Kidney glomerular epithelial cell (primary cell): ENCODE measurements at places on chromosomes 6 and 20.

DNA sequence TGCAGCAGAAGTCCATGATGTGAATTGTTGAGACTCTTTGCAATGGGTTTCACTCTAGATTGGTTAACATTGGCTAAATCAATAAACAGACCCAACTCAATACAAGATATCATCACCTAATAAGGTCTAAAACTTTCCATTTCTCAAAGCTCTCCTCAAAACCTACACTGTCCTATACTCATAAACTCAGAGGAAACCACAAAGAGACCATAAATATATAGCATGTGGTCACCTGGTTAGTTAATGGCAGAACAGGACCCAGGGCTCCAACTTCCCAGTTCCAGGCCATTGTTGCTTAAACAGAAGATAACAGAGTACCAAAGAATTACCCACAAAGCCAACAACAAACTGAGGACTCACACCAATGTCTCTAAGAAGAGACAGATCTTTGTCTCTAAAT is 12.0 kb downstream of the RTN4IP1 start:
- no peak for DNase-seq

DNA sequence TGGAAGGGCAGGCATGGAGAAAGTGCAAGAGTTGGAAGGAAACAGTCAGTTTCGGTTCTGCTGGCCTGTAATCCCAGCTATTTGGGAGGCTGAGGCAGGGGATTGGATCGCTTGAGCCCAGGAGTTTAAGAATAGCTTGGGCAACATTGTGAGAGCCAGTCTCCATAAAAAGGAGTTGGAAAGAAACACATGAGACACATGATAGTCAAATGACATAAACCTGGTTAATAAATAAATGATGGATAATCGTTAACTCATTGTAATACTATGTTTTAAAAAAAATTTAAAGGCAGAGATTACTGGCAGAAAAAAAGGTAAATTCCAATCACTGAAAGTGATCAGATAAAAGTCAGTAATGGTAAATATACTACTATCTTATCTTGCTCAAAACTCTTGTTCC is 37.2 kb upstream of the PHACTR1 start:
- DNase-seq: no peak

- peak; percentile 12 for DNase-seq
Measured at GRCh38 chr6:6942831-6943230, 164.9 kb upstream of the RREB1 start.

DNA sequence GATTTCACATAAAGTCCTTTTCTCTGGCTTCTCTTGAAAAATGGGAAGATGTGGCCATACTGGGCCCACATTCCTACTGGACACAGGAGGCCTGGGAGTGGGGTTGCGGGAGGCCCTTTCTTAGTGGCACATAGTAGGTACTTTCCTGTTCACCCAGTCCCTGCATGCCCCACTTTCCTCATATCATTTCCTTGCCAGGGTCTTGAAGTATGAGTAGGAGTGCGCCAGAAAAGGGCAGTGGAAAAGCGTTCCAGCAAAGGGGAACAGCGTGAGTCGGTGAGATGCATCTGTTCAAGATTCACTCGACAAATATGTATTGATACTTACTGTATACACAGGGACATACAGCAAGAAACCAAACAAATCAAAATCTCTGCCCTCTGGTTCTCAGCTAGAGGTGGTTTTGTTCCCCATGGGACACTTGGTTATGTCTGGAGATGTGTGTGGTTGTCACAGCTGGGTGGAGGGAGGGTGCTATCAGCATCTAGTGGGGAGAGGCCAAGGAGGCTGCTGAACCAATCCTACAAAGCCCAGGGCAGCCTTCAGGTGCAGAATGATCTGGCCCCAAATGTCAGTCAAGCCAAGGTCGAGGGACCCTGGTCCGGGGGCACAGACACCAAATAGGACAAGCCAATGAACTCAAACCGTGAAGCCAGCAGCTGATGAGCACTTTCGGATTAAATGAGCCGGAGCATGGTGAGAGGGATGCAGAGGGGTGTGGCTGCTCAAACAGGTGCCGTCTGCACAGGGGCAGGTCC is 151.4 kb downstream of the CEBPB start:
- DNase-seq: no peak

DNA sequence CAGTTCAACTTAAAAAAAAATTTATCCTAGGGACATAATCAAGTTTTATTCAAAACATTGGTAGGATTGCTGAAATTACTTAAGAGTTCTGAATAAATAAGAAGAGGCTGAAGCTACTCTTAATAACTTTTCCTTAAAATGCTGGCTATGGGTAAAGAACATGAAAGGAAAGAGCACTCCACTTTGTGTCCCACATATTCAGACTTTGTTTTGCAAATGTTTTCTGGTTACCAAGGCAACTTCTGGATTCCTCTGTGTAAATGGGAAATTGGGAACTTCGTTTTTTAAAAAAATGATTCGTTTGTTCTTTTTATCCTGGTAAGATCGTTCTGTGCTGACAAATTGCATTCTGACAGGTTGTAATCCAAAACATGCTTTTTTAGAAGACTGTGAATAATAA is 115.0 kb downstream of the KIF6 start:
- DNase-seq: no peak

DNA sequence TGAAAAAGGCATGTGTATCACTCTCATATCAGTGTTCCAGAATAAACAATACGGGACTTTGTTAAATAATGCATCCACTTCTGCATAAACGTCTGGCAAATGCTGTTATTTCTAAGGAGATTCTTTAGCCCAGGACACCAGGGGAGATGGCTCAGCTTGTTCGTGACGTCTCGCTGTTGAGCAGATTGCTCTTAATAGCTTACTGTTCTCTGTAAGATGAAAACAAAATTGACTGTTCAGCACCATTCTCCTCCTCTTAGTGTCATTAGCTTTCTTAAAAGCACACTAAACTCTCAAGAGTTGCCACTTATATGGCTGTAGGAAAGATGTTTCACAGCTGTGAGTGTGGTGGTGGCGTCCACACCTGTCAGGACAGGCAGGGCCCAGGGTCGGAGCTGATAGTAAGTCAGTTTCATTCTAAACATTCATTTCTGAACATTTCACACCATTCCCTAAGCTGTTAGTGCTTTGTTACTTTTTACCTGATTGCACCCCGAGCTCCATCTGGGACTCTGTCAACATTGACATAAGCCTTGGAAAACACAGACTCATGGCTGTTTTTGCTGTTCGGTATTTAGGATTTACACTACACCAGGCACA is 132.1 kb downstream of the ZDHHC14 start:
- no peak for DNase-seq

DNA sequence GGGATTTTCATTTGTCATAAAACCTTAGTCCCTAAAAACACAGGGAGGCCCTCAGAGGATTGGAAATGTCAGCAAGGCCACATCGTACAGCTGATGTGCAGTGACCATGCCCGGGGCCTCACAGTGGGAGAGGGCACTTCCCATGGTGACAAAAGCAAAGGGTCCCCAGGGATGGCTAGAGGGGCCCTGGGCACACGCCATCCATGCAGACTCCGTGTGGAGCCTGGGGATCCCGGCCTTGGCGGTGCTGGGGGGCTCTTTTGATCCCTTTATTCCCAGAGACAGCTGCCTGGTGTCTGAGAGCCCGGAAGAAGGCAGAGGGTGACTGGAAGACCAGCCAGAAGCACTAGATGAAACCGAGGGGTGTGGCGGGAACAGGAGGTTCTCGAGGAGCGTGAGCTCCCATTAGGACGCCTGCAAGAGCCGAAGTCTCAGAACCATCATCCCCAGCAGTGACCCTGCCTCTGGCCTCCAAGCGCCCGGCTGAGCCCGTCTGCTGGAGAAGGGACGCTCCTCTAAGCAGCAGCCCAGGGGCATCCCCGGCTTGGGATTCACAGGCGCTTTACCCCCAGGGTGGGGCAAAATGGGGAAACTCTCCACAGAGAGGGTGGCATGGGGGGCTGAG is 49.1 kb upstream of the FRMD1 start:
- DNase-seq: no peak

- DNase-seq: no peak
Measured at GRCh38 chr20:21607971-21608725, 94.3 kb upstream of the NKX2-2 start.

GRCh38 chr6:136410201-136411024 is 120.8 kb upstream of the BCLAF1 start:
- no peak for DNase-seq

GRCh38 chr6:55131616-55132015 is 42.7 kb upstream of the HCRTR2 start:
- DNase-seq: peak; percentile 3

- DNase-seq: no peak
Measured at GRCh38 chr6:112984899-112985298, 637.8 kb downstream of the RFPL4B start.

GRCh38 chr6:6052216-6052615 is 45.5 kb upstream of the NRN1 start:
- no peak for DNase-seq
